HEK293T (cell line): ENCODE measurements at places on chromosomes 5 and 9.

DNA sequence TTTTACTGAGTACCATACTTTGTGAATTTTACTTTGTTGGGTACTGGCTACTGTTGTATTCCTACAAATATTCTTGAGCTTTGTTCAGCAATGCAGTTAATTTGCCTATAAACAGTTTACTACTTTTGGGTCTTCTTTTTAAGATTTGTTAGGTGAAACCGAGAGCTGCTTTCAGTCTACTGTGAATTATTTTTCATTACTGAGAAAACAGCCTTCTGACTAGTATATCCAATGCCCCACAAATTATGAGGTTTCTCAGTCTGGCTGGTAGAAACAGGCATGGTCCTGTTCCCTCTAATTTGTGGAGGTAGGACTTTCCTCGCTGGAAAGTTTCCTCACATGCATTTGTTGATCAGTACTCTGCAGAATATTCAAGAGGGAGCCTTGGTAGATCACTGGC lies 392.0 kb downstream of the ZSWIM6 start:
- no peak for DNase-seq

- DNase-seq: no peak
Measured at GRCh38 chr5:107979900-107980299, 309.2 kb upstream of the EFNA5 start.

DNA sequence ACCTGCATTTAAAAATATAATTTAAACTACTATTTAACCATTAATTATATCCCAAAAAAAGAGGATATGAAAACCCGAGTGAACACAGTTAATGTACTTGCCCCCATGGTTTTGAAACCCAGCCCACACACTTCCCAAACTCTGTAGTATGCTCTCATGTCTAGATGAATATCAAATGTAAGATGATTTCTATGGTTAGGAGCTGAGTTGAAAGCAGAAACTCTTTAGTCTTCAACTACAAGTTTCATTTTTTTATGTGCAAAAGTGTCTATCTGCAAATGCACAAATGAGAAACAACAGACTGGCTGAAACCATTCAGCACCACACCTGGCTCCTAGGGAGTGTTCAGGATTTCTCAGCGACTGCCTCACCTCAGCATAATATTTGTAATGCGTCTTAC lies 183.3 kb downstream of the SEMA5A start:
- DNase-seq: no peak

DNA sequence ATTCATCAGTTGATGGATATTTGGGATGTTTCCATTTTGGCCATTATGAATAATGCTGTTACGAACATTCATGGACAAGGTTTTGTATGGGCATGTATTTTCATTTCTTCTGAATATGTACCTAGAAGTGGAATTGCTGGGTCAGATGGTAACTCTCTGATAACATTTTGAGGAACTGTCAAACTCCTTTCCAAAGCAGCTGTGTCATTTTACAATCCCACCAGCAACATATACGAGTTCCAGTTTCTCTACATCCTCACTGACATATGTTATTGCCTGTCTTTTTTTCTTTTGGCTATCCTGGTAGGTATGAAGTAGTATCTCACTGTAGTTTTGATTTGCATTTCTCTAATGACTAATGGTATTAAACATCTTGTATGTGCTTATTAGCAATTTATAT lies 86.7 kb downstream of the PRKACG start:
- DNase-seq: no peak

DNA sequence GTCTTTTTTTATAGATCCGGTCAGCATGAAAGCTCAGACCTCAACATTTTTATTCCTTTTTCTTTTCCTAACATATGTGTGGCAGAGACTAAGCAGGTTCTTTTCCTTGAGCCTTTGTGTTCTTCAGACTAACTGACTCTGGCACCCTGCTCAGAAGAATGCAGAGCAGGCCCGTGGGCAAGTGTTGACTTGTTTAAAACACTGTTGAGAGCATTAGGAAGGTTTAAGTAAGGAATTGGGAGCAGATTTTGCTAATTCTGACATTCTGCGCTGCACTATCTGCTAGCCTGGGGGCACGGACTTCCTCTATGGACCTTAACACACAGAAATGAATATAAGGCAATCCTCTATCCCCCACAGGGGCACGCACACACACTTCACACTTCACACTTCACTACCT lies 182.5 kb upstream of the PIK3R1 start:
- no peak for DNase-seq

GRCh38 chr5:110329955-110330525 lies 396.4 kb downstream of the TMEM232 start:
- no peak for DNase-seq

- no peak for DNase-seq
Measured at GRCh38 chr9:76022317-76022716, 131.8 kb downstream of the PCSK5 start.

DNA sequence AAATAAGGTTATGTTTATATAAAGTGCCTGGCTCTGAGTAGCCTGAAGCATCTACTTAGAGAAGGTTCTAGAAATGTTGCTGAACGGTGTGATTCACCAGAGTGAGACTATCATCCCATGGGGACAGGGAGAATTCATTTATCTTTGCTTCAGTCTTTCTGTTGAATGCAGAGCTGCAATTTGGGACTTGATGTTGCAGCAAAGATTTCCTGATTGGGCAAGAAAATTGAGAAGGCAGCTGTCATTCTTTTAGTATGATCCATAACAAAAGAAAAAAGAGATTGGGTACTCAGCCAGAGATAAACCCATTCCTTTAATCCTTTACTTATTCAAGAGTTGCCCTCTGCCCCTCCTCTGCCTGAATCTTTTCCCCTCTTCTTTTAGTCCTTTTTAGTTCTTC lies 456.3 kb upstream of the WWC1 start:
- no peak for DNase-seq

- no peak for DNase-seq
Measured at GRCh38 chr5:87154191-87154590, 113.5 kb upstream of the RASA1 start.

DNA sequence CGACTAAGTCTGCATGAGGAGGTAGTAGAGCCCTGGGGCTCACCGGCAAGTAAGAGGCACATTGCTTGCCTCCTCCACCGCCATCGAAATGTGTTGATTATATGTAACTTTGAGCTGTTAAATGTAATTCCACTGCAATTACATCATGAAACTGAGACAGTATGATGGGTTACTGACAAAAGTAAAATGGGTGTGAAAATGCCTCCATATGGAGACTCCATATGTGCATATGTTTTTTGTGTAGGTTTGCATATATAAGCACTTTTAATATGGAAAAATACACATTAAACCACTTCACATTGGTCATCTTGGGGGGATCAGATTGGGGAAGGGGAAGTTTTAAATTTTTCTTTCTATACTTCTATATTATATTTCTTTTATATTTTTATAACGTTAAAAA lies 29.8 kb downstream of the NFIL3 start:
- DNase-seq: no peak

GRCh38 chr5:119267958-119268386 lies 87.8 kb upstream of the TNFAIP8 start:
- DNase-seq: peak; percentile 80

DNA sequence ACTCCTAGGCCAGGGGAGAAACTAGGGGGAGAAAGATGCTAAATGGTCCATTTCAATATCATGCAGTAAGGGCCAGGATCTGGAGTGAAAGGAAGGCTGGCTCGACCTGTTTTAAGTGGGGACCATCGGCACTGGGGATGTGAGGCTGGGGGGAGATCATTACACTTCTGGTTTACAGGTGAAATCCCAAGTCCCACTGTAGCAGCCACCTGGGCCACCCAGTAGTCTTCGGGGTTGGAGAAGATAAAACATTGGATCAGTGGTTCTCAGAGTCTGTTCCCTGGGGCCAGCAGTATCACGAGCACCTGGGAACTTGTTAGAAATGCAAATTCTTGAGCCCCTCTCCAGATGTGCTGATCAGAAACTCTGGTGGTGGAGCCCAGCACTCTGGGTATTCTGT lies 111.3 kb upstream of the ALDH1B1 start:
- no peak for DNase-seq

DNA sequence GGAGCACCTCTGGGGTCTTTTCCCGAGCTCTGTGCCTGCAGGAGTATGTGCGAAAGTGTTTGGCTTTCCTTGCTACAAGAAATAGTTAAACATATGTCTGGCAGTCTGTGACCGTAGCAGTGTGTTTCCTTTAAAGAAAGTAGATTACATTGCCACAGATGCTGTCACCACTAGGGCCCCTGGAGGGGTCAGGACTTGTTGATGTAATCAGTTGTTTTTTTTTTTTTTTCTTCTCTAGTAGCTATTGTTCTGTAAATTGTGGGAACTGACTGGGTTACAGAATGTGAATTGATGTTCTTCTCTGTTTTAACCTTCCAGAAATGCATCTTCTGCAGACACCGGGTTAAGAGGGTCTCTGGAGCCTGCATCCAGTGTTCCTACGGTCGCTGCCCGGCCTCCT lies 345.6 kb downstream of the KDM4C start:
- no peak for DNase-seq

GRCh38 chr5:125402787-125403186 lies 656.3 kb upstream of the ZNF608 start:
- DNase-seq: no peak

DNA sequence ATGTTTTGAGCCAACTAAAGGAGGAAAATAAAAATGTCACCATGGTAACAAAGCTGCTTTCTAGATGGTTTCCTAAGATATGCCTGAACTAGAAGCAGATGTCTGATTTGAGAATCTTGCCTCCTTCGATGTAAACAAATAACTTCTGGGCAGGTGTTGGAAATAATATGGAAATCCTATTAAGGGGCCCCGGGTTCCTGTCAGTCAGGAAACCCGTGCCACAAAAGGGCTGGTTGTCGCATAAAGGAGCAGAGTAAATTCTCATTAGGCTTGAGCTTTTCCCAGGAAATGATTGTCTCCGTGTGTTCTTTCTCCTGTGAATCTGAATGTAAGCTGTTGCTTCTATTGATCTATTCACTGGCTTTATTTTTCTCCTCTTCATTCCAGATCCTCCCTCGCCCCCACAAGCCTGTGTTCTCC lies 90.8 kb downstream of the TLE4 start:
- no peak for DNase-seq

DNA sequence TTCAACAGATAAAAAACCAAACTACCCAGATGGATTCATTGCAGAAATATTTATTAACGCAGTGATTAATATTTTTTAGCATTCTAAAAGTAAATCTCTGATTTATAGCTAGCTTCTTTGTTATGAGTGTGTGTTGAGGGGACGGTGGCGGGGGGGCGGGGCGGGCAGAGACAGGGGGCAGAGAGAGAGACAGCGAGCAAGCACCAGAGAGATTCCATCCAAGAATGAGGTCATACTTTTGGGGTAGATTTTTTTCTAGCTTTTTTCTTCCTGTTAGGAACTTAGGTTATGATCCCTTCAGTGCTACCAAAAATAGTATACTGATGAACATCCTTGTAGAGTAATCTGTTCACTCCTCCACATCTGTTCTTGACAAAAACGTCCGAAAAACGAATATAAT lies 500 bp upstream of the ZNF883 start:
- DNase-seq: no peak
